Keratinocyte (primary cell): ENCODE measurements at places on chromosomes 12 and 14.

GRCh38 chr12:51994539-51994820 is 12.3 kb upstream of the TAMALIN start:
- no peak for DNase-seq

- DNase-seq = no peak
Observed at GRCh38 chr12:67758119-67758518, 109.6 kb downstream of the DYRK2 start.

- DNase-seq = no peak
Observed at GRCh38 chr14:76056128-76056527, 70.6 kb downstream of the IFT43 start.

DNA sequence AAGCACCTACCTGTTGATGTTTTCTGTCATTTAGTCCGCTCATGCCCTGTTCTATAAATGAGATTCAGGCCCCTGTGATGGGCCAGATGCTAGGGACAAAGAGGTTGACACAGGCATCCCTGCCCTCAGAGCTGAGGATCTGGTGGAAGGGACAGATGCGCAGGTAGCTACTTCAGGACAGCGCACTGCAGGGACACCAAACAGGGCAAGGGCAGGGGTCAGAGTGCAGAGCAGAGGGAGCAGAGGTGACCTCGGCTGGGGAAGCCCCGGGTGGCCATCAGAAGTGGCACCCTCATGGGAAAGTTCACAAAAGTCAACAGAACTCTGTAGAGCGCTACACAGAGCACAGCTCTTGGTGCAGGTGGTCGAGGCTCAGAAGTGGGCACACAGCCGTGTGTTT is 5.6 kb upstream of the PNMA1 start:
- no peak for DNase-seq

GRCh38 chr14:56040121-56040520 is 78.1 kb upstream of the PELI2 start:
- no peak for DNase-seq

- no peak for DNase-seq
Observed at GRCh38 chr12:92138144-92138543, 7.5 kb downstream of the BTG1 start.

DNA sequence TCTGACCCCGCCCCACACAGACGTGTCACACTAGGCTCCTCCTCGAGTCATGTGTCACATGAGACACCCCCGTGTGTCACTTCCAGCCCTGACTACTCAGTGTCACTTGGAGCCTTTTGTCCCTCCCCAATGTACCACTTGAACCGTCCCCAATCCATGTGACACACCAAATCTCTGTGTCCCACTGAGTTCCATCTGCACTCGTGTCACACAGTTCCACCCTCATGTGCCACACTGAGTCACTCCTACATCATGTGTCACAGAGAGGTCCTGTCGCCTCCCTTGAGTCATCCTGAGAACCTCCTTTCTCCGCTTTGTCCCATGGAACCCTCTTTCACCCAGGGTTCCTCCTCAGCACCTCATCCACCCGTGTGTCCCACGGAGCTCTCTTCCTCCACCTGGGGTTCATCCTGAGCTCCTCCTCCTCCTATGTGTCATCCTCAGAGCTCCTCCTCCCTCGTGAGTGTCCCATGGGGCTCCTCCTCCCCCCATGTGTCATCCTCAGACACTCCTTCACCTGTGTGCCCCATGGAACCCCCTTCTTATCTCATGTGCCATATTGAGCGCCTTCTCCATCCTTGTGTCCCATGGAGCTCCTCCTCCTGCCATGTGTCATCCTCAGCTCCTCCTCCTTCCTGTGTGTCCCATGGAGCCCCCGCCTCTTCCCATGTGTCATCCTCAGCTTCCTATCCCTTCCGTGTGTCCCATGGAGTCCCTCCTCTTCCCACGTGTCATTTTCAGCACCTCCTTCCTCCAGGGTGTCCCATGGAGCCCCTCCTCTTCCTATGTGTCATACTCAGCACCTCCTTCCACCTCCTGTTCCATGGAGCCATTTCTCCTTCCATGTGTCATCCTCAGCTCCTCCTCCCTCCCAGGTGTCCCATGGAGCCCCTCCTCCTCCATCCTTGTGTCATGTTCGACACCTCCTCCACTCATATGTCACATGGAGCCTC is 32.0 kb downstream of the RTL1 start:
- DNase-seq = no peak

- no peak for DNase-seq
Observed at GRCh38 chr12:68641138-68641537, 30.4 kb downstream of the RAP1B start.

GRCh38 chr14:91580876-91581577 is 70.9 kb upstream of the PPP4R3A start:
- no peak for DNase-seq

DNA sequence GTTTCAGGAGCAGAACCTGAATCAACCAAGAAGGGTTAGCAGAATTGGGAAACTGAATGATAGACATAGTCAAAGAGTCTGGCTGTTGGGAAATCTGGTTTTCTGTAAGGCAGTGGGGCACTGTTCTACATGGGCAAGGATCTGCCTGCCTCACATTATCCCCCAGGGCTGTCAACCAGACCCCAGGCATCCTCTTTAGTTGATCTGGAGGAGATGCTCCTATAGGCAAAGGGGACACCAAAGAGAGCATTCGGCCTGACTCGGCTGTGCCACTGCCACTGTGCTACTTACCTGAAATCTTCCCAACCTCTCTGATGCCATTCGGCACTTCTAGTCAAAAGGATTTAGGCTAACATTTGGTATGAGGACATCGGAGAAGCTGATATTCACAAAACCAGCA is 4.1 kb downstream of the ISCU start:
- no peak for DNase-seq

DNA sequence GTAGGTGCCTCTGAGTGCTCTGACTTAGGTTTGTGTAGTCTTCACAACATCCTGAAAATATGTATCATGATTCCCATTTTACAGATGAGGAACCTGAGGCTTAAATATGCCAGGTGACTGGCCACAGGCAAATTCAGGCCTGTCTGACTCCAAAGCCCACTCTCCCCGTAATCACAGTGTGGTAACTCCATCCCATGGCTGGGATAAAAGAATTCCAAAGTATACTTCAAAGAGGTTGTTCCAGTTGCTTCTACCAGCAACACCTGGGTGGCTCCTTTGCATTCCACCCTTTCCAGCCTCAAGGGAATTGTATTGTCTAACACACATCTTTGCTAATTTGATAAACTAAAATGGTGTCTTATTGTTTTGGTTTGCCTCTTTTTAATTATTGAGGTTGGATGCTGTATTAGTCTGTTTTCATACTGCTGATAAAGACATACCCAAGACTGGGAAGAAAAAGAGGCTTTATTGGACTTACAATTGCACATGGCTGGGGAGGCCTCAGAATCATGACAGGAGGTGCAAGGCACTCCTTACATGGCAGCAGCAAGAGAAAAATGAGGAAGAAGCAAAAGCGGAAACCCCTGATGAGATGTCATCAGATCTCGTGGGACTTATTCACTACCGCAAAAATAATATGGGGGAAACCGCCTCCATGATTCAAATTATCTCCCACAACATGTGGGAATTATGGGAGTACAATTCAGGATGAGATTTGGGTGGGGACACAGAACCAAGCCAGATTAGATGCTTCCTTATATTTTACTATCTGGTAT is 9.9 kb upstream of the CHST11 start:
- no peak for DNase-seq

DNA sequence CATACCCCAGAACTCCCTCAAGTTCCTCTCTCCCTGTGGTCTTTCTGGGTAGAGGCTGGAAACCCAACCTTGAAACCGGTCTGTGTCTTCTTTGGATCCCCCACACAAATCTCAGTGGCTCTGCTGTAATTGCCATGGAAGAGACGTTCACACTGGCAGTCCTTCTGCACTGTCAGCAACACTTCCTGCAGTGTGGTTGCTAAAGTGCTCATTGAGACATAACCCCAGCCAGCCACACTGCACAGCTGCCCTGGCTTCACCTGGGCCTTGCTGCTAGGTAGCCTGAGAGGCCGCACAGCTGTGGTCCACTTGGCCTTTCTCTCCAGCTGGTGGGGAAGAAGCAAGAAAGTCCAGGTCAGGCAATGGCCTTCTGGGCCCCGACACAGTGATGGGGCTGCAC is 2.4 kb downstream of the GZMH start:
- DNase-seq = no peak

GRCh38 chr12:95528431-95528830 is 22.8 kb downstream of the USP44 start:
- no peak for DNase-seq

DNA sequence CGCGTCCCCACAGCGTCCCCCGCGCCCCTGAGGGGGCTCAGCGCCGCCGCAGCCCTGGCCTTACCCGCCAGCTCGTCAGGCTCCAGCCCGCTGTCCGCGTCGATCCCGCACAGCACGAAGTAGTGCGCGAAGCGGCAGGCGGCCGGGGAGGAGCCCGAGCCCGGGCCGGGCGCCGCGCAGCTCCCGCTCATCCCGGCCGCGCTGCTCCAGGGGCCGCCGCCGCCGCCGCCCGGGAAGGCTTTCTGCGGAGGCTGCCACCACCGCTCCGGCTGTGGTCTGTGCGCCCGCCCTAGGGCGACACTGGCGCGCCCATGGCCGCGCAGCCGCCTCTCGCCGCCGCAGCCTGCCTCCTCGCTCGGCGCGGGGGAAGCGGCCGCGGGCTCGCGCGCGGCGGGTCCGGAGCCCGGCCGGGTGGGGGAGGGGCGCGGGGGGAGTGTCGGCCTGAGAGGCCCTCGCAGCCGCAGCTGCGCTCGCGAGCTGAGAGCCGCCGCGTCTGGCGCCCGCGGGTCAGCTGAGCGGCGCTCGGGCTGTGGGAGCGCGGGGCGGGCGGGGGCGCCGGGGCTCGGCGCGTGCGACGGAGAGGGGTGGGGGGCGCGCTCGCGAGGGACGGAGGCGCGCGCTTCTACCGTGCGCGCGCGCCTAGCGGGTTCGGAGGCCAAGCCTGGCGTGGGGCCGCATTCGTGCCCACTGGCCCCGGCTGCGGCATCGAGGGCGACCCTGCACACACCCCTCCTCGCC is at the start of gene DENND5B:
Gene DENND5B (minus strand): TSS at position 495 of the 738 bp plus-strand sequence. CDS start 304 bp downstream, at position 191.
- DNase-seq = no peak

- DNase-seq = no peak
Observed at GRCh38 chr12:19963972-19964371, 404.4 kb upstream of the PDE3A start.

DNA sequence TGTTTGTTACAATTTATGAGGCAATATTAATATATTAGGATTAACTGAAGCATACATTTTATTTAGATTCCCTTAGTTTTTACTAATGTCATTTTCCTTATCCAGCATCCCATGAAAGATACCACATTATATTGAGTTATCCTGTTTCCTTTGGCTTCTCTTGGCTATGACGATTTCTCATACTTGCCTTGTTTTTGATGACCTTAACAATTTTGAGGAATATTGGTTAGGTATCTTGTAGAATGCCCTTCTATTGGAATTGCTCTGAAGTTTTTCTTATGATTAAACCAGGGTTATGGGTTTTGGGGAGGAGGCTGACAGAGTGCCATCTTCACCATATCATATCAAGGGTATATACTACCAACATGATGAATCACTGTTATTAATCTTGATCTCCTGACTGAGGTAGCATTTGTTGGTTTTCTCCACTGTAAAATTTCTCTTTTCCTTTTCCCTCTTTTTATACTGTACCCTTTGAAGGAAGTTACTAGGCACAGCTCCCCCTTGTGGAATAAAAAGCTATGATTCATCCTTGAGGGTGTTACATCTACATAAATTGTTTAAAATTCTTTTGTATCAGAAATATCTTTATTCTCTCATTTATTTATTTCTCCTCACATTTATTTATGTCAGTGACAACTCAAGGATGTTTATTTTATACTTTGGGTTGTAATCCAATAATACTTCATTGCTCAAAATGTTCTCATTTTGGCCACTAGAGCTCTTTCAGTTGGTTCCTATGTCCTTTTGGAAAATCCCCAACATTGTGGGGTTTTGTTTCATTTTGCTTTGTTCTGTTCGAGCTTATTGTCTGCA is 239.0 kb downstream of the SLC16A7 start:
- no peak for DNase-seq

GRCh38 chr14:25108959-25109358 is 59.0 kb upstream of the STXBP6 start:
- no peak for DNase-seq

DNA sequence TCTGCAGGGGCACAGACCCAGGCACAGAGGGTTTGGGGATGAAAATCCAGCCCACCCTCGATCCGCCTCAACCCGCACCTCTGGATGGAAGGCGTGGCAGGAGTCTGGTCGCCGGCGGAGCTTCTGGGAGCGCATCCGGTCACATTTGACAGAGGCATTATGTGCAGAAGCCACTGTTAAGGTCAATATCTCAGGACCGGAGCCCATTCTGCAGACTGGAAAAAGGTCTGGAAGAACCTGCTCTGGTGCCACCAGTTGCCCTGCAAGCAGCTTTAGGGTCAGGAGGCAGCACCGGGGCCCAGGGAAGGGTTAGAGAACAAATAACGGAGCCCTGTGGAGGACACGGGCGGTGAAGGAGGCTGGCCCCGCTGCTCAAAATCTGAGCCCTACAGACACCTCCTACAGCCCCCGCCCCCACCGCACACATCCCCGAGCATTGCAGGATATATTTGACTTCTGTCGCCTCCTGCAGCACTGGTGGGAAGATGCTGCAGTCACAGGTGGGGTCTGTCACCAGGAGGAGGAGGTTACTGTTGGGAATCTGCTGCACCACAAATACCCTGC is 25.1 kb upstream of the LRTM2 start:
- no peak for DNase-seq

DNA sequence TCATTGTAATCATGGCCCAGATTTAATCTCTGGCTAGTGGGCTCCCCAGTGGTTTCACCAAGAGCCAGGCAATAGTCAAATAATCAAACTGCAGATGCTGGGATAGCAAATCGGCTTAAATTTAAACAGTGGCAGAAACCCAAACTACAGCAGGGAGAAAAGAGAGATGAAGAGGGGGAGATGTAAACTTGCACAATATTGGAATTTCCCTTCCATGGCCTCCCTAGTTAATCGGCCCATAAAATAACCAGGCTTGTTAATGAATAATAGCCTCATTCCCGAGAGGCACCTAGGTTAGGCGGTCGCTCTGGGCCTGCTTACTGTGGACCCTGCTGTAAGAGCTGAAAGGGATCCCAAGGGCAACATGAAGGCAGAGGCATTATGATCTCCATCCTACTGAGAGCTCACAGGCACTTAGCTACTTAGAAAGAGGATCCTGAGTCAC is 116.2 kb downstream of the NUAK1 start:
- no peak for DNase-seq

DNA sequence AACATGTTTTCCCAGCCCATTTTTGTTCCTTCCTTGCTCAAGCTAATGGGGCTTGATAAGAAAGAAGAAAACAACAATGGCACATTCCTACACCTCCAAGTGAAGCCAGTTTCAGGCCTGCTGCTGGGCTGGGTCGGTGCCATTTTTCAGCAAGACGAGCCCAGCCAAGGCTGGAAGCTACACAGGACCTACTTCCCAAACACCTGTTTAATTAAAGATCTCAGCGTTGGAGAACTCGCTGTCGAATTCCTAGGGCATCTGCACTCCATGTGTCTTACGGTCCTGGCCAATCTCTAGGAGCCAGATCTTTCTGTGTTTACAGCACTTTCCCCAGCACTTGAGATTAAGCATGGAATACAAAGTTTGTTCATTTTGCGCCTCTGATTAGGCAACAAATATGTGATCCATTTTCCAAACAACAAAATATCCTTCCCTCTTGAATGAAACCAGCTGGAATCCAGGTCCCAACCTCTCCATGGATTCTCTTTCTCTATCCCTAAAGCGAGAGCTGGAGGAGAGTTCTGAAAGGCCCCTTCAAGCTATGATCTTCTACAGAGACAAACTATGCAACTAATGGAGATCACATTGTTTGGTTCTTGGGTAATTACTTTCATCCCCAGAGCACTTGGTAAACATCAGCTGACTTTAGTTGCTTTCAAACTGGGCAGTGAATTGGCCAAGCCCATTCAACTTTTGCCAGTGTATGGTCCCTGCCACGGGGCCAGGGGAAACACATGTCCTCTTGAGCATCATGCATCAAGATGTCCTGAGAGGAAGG is 34.3 kb upstream of the TC2N start:
- no peak for DNase-seq
